ENCODE measurements at places on chromosomes 2 and 18. TPM values are rescaled to one million over a fixed set of nuclear protein-coding genes. Genes with fewer than 3 reads are reported as not detected.
A peak's percentile ranks its signal among the peaks of the same experiment; 100 is the strongest.

DNA sequence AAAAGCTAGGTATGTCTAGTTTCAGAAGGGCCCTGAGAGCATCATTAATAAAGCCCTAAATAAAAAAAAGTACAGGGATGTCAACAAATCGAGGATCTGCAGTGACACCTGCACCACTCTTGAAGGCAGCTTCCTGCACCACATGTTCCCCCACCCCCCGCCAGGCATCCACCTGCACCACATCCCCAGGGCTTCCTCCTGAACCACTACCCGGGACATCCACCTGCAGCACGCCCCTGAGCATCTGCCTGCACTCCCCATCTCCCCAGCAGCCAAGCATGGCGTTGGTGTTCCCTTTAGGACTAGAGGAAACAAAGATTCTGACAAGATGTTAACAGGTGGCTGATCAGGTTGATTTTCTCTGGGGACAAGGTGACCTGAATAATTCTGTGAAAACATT, 55.2 kb downstream of the DLGAP1 start:
- no peak for DNase-seq

DNA sequence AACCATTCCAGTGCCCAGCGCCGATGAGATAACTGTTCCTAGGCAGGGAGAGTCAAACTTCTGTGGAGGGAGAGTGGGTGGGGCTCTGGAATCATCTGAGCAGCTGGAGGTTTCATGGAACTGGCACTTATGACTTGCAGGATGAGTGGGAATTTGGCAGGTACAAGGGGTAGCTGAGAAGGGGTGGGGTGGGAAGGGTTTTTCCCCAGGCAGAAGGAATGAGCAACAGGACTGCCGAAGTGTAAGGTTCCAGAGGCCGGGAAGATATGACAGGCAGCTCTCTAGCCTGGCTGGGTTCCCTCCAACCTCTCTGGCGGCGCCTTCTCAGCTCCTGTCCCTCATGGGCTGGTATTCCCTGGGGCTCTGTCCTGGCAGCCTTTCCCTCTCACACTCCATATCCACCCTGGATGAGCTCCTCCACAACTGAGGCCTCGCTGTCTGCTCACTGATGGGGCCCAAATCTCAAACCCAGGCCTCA, 2.5 kb upstream of the TET3 start:
- DNase-seq: peak; percentile 41

- no peak for DNase-seq
These were observed 36.5 kb upstream of the STAT4 start for GRCh38 chr2:191187105-191187829.

DNA sequence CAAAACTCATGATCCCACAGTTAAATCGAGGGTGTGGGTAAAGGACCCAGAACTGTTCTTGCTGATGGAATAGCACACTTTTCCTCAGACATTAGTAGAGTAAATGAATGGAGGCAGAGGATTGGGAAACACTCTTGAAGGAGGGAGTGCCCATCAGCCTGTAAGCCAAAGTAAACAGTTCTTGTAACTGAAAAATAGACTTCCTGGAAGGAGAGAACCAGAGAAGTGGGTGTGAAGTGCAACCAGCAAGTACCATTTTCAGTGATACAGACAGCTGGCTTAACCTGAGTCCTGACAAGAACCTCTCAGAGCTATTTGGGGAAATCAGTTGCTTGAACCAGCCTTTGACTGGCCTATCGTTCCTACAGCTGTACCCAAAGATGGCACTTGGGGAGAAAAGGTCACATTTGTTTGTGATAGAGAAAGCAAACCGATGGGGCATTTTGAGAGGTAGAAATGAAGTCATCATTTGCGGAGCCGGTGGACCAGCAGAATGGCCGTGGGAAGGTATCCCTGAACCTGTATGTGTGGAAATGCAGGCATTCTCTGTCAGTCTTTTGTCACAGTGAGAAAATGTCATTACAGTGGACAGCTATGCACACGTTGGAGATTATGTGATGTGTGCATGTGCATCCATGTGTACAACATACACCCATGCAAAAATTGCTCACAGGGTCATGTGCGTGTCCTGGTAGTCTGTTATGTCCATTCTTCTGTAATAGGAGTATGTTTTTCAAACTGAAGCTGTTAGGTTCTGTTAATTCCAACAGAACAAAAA, 17.8 kb downstream of the CRIM1 start:
- DNase-seq: no peak

- peak; percentile 82 for DNase-seq
These were observed 117.7 kb downstream of the ZEB2 start for GRCh38 chr2:144402251-144402650.

DNA sequence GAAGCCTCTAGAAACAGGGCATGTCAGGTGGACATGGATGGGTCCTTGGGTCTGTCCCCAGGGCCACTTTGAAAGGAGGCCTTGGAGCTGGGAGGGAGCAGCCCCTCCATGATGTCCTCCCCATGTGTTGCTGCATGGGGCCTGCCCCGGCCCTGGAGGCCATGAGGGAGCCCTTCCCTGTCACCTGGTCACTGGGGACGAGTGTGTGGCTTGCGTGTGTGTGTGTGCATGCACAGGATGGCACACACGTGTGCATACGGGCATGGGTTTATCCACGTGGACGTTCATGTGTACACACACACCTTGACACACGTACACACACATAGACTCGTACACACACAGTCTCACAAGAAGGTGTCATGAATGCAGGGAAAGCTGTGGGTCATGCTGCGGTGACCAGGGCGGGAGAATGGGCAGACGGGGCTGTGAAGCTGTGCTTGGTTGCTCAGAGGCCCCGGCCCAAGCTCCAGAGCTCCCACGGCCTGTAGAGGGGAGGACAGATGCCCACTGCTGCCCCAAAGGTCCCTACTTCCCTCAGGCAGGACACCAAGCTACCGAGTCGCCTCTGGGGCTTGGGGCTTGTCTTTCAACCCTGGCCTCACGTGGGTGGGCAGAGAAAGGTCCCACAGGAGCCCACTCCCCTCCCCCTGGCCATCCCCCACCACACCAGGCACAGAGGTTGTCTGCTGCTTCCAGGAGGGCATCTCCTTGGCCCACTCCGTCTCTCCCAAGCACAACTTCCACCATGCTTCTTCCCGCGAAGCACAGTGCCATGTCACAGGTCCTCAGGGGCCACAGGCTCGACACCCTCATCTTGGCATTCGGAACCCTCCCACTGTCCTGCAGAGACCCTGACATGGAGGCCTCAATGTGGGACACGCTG, 42.3 kb upstream of the GPC1 start:
- no peak for DNase-seq

DNA sequence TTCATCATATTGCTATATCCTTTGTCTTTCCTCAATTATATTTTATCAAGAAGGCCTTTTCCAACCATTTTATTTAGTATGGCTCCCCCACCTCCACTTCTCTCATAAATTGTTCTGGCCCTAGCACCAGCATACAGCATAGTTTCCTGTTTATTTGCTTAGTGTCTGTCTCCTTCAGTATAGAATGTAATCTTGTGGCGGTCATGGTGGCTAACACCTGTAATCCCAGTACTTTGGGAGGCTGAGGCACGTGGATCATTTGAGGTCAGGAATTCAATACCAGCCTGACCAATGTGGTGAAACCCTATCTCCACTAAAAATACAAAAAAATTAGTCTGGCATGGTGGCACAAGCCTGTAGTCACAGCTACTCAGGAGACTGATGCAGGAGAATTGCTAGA, 39.6 kb upstream of the CLASP1 start:
- no peak for DNase-seq

GRCh38 chr2:207901401-207901800, 123.9 kb downstream of the PLEKHM3 start:
- DNase-seq: no peak

DNA sequence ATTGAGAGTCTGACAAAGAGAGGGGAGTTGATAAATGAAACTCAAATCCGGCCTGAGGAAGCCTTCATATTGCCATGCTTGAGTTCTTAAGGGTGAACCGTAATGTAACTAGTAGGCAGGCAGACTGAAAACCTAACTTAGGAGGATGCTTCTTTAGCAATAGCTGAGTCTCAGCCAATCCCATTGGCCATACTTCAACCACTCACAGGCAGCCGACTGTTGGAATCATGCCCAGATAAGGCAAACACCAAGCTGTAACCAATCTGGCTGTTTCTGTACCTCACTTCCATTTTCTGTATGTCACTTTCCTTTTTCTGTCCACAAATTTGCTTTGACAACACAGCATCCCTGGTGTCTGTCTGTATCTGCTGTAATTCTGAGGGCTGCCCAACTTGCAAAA, 39.5 kb downstream of the TPRKB start:
- DNase-seq: no peak

DNA sequence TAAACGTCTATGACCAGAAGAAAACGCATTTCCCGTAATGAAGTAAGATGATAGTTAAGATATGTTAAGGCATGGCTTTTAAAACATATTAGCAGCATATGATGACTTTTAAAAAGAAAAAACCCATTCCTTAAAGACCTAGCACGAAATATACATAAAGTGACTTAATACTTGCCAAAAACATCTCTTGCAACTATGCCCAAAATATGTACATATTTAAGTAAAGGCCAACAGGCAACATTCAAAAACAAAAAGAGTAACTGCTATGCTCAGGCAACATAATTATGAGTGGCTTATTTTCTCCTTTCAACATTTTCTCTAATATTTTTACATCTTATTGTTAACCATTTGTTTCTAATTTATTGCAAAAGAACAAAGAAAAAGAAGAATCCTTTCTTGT, 60.3 kb upstream of the PAPOLG start:
- no peak for DNase-seq

GRCh38 chr2:150981826-150982225, 279.8 kb downstream of the RBM43 start:
- DNase-seq: no peak

DNA sequence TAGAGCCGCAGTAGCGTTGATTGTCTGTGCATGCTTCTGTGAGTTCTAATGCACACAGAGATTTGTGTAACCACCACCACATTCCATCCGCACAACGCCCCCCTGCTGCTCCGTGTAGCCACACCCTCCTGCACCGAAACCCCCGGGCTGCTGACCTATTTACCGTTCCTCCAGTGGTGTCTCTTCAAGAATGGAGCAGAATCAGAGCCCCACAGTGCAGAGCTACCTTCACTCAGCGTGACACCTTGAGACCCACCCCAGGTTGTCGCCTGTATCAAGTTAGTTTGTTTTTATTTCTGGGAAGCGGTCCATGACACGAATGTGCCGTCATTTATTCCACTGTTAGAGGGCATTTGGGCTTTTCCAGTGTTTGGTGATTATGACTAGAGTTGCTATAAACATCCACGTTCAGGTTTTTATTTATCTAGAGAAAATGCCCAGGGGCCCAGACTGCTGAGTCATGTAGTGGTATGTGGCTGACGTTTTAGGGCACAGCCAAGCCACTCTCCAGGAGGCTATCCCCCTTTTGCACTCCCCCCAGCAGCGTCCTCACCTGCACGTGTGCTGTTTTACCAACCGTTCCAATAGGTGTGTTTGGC, 266.8 kb downstream of the NDUFA10 start:
- DNase-seq: no peak

- DNase-seq: no peak
These were observed 76.6 kb downstream of the TLK1 start for GRCh38 chr2:171084128-171084527.

GRCh38 chr2:60002183-60002867, 551.1 kb downstream of the BCL11A start:
- DNase-seq: no peak

DNA sequence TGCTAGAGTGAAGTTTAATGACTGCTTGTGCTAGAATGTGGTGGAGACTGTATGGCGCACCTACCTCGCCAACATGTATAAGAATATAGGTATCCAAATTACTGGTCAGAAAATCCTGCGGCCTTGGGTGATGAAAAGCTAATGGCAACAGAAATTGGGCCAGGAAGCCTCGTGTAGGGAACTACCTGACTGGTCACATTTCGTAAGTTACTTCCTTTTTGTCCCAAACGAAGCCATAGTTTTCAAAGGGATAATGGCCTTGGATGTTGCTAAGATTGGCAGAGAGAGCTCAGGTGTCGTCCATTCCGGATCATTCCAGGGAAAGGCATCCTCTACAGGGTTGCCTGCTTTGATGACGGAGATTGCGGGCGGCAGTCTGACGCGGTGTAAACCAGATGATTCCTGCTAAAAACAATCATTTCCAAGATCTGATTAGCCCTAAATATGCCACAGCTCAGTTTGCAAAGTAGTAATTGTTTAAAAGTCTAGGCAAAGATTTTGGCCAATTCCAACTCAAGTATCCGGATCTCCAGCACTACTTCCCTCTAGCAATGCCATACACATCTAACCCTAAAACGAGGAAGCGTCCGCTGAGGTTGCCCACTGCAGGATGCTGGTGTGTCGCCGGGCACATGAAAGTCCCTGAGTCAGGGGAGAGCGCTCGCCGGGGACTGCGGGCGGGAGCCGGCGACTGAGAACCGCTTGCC, 708 bp upstream of the MALT1 start:
- DNase-seq: no peak

- peak; percentile 20 for DNase-seq
These were observed 71.3 kb upstream of the NRXN1 start for GRCh38 chr2:51103205-51103604.

- no peak for DNase-seq
These were observed 227.9 kb upstream of the COPS8 start for GRCh38 chr2:236857781-236858180.

DNA sequence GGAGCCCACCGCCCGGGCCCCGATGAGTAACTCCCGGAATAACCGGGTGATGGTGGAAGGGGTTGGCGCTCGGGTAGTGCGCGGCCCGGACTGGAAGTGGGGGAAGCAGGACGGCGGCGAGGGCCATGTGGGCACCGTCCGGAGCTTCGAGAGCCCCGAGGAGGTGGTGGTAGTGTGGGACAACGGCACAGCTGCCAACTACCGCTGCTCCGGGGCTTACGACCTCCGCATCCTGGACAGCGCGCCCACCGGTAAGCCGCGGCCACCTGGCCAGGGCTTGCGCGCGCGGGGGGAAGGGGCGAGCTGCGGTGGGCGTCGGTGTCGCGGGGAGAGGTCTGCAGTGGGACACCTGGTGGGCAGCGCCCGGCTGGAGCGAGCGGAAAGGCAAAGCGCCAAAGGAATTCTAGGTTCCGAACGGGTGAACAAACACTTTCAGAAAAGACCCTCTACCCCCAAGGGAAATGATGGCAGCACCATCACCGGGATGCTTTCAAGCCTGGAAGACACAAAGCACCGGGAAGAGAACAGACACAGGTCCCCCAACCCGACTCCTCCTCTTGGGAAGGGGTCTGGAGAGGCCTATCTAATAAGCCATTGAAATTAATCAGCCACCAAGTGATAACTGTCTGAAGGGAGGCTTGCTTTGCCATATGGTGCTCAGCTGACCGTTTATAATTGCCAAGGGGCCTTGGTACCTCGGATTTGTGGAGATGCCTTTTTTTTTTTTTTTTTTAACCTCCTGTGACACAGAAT, 1.1 kb downstream of the MIB1 start:
- peak; percentile 8 for DNase-seq

The OR6B2 gene
- polyA plus RNA-seq: not detected

The CD8A gene
- polyA plus RNA-seq: 0.80 TPM

The RGPD3 gene
- polyA plus RNA-seq: 0.20 TPM

The AKAIN1 gene
- not detected for polyA plus RNA-seq

The TNFAIP6 gene
- polyA plus RNA-seq: 15.7 TPM

The EMILIN1 gene
- 143 TPM for polyA plus RNA-seq

The PDCD1 gene
- polyA plus RNA-seq: 0.08 TPM

The GATA6 gene
- polyA plus RNA-seq: 1.4 TPM

The CD302 gene
- polyA plus RNA-seq: 21.8 TPM

The LYPD6 gene
- 2.7 TPM for polyA plus RNA-seq

The TCF23 gene
- polyA plus RNA-seq: 0.21 TPM

The PFN4 gene
- 1.4 TPM for polyA plus RNA-seq

The SP3 gene
- polyA plus RNA-seq: 58.9 TPM

The NDC80 gene
- polyA plus RNA-seq: 8.8 TPM

The MORN2 gene
- polyA plus RNA-seq: 14.8 TPM

All from muscle of back (tissue), 13 donors.